ENCODE measurements at places on chromosomes 4 and X.
A peak's percentile ranks its signal among the peaks of the same experiment; 100 is the strongest.

GRCh38 chr4:1975391-1975801 lies 33.4 kb downstream of the NELFA start:
- no peak for DNase-seq

- no peak for DNase-seq
These were observed 6.7 kb downstream of the SULT1B1 start for GRCh38 chr4:69753686-69754085.

- DNase-seq = no peak
These were observed 8.3 kb downstream of the GPR82 start for GRCh38 chrX:41732260-41732659.

DNA sequence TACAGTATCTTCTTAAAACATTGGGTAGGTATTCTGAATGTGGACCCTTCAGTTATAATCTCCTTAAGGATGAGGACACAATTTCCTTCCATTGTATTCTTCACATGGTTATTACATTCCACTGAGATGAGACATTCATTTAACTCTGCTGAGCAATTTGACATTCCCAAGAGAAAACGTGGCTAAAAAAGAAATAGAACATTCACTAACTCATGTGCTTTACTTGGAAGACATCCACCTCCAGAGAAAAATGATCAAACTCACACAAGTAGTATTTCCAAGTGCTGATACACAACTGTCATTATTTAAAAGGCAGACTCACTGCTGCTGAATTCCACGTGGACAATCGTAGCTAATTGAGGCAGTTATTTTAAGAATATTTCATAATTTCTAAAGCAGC lies 227.9 kb upstream of the ANKRD50 start:
- DNase-seq = peak; percentile 97

GRCh38 chr4:76216524-76216923 lies 2.9 kb upstream of the SCARB2 start:
- DNase-seq = no peak

DNA sequence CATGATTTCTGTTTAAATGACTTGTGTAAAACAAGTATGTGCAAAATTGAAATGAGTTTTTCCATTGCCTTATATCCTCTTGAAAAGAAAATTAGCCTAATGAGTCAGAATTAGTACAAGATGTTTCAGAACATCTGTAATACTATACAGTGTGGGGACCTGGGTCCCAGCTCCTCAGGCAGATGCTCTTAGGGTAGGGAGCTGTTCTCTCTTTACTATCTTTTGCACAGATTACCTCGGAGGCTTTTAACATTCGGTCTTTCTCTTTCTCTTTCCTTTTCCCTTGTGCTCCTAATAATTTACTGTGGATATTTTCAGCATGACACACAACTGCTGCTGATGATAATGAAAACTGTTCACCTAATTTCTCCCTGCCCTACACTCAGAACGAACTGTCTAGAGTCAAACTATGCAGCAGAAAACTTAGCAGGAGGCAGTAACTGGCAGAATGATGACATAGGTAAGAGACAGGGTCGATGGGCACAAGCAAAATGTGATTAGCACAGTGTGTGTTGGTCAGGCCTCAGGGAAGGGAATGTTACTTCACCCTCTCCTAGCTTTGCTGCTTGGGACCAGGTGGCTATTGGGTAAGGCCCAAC lies 455.3 kb downstream of the PDHA2 start:
- no peak for DNase-seq

- no peak for DNase-seq
These were observed 13.6 kb downstream of the PROM1 start for GRCh38 chr4:16070203-16070602.

- DNase-seq = no peak
These were observed 30.9 kb upstream of the DDX3X start for GRCh38 chrX:41303013-41303412.

DNA sequence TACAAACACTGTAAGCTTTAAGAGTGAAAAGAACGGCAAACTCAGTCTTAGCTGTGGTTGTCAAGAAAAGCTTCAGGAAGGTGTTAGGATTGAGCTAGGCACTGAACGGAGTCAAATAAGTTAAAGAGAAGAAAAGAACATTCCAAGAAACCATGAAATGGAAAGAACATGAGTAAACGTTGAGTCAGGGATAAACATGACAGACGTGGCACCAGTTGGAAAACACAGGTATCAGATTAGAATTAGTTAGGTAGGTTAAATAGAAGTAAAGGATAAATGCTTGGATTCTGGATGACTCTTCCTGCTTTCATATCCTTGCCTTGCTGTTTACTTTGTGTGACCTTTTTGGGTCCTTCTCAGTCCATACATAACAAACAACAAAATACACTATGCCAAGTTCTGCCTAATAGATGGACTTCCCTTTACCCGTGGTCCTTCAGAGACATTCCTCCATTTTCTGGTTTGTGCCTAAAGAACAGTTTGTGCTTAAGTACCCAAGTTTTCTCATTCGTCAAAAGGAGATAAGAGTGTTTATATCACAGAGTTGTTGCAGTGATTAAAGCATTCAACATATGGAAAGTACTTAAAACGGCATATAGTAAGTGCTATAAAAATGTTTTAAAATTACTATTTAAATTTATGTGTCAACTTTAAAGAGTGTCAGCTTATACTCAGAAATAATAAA lies 446.9 kb downstream of the TMA16 start:
- peak; percentile 34 for DNase-seq

DNA sequence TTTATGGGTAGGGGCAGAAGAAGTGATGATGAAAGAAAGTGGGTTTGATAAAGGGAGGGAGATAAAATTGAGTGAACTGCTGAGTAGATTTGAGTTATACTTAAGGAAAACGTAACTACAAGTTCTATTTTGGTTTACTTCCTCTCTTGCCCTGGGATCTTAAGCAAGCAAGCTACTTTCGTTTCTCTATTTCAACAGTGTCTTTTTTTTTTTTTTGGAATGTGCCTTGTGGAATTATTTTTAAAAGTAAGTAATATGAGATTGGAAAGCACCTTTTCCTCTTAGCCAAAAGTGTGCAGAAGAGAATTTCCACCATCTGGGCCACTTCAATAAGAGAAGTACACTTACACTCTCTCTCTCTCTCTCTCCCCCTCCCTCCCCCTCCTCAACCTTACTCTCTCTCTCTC lies 16.0 kb upstream of the C4orf36 start:
- DNase-seq = peak; percentile 51

DNA sequence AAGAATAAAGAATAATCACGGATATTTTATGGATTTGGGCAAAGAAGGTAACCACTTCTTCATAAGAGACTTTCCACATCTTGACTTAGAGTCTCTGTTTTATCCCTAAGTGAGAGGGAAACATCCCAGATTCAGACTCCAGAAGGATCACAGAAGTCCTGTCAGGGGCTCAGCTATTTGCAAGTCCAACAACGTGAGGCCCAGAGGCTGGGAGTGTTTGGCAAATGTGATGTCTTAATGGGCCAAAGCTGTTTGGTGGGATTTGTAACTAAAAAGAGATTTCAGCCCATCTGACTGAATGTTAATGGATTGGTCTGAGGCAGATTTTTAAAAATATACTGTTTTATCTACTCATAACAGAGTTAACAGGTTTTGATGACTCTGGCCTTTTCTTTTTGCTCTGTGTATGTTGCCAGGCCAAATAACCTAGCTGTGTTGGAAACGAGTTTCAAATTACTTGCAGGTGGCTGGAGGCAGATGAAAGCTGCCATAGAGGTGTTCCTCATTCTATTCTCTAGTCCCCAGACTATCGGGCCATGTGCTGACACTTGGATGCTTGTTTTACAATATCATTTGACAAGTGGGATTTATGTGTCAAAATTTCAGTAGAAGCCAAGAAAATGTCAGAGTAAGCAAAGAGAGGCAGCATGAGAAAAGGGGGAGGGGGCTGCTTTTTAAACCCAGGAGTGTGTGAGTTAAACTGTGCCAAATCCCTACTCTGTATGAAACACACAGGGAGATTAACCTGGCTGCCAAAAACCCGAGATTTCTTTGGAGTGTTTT lies 330.9 kb downstream of the DCHS2 start:
- no peak for DNase-seq

GRCh38 chrX:23497919-23498318 lies 163.3 kb downstream of the PTCHD1 start:
- no peak for DNase-seq

GRCh38 chr4:111610681-111611080 lies 534.6 kb upstream of the FAM241A start:
- no peak for DNase-seq

DNA sequence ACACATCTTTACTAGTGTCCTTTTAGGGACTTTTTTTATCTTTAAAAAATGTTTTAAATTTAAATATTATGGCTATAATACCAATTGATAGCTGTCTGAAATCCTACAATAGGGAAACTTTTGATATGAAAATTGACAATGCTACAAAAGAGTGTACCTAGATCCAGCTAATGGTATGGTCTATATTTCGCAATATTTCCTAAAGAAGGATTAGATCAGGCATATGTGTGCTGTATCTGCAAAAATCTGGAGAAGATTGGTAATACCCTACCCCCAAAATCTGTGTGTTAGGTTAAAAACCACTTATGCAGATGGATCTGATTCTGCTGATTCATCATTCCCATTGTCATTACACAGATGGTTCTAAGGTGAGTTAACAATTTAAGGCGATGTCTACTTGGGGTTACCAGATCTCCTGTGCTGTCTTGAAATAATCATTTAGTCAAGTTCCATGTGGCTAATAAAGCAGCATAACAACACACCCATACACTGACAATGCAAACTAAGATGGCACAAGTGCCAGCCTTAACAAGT lies 137.1 kb downstream of the GASK1B start:
- no peak for DNase-seq

GRCh38 chr4:54041933-54042332 lies 22.5 kb downstream of the CHIC2 start:
- no peak for DNase-seq

DNA sequence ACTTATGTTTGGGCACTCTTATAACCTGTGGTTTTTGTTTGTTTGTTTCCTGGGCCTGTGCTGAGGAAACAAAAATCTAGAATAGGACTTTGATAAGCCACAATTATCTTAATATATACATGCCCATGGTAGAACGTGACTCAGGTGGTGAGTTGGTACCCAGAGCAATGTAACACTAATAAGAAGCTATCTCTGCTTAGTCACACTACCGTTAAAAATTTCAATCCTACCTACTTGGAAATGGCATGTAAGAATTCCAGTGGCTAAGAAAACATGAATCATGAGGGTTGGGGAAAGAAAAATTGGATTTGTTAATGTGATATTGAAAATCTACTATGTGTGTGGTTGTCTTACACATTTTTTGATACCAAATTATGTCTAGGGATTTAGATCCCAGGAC lies 30.5 kb upstream of the ADGRG2 start:
- peak; percentile 18 for DNase-seq

DNA sequence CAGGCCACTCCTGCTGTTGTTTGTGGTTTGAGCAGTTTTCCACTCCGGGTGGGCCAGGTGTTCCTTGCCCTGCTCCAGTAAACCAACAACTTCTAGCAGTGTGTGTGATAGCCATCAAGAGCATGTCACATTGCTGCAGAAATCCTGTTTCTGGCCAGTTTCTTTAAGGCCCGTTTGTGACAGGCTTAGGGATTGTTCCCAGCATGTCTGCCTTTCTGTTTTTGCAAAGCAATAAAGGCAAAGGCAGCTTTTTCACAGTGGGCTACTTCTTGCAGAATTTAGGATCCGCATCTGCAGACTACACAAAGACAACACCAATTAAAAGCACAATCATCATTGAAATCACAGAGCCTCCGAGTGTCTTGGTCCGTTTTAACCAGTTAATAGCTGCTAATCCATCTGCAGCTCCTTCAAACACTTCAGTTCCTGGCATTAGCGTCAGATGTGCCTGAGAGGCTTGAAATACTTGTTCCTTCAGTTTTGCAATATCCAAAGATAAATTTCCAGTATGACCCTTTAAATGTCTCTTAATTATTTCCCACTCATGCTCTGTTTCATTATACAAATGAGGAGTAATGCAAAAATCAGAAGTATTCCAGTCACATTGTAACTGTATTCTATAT lies 65.1 kb downstream of the ADAM29 start:
- no peak for DNase-seq

- DNase-seq = no peak
These were observed 196.9 kb downstream of the NWD2 start for GRCh38 chr4:37441231-37442061.

GRCh38 chr4:1048773-1049590 lies 37.6 kb downstream of the FGFRL1 start:
- no peak for DNase-seq

DNA sequence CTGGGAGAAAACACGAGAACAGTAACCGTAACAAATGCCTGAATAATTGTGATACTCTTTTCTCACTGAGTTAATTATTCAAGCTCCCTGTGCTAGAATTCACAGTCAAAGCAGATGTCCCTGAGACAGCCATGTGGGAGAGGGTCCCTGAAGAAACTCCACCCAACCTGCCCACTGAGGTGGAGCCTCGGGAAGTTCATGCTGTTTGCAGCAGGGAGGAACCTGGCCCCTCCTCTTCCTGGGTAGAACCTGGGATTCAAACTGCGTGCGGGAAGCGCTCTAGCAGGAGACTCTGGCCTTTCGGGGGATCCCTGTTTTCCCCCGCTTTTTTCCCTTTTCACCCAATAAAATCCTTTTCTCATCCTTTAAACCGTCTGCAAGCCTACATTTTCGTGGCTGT lies 20.2 kb upstream of the RHOH start:
- no peak for DNase-seq

DNA sequence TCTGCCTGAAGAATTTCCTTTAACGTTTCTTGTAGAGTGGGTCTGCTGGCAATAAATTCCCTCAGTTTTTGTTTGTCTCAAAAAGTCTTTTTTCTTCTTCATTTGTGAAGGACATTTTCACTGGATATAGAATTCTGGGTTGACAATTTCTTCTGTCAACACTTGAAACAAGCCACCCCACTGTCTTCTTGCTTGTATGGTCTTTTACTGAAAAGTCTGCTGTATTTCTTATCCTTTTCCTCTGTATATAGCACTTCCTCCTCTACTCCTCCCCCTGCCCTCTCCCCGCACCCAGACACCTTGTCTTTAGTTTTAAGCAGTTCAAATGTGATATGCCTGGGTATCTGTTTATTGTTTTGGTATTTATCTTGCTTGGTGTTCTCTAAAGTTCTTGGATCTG lies 23.3 kb downstream of the SLC9A7 start:
- no peak for DNase-seq

GRCh38 chrX:56726605-56727004 lies 2.4 kb upstream of the NBDY start:
- peak; percentile 54 for DNase-seq

DNA sequence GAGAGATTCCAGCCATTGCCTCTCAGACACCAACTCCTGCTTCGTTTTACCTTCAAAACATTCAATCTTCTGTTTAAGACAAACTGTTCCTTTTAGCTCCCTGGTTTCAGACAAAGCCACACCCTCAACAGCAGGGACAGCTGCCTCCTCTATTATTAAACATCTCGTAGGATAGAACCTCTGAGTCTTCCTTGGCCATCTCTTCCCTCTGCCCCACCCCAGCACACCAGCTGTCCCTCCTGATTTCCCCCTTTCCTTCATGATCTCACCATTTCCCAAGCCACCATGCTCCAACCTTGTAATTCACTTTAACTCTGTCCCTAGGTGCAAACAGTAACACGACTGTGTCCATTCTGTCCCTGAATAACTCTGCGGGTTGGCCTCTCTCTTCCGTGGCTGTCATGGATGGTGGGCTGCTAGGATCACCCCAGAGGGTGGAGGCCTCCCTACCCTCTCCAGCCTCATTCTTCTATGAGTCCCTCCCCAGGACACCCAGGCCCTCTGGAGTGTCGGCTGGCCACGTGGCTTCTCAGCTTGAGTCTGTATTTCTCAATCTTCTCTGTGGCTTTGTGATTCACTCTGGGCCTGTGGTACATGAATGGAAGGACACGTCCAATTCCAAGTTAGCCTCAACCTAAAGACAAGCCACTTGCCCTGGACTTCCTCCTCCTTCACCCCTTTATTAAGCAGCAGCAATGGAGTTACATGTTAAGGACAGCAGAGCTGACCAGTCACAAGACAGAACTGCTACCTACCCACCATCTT lies 349.9 kb downstream of the FBXW7 start:
- no peak for DNase-seq

Measured in astrocyte of the spinal cord (primary cell).